Thymus (tissue), 14 donors: ENCODE measurements at places on chromosomes 11 and 22.
A peak's percentile ranks its signal among the peaks of the same experiment; 100 is the strongest.

GRCh38 chr22:23536821-23537345, 43.2 kb downstream of the IGLL1 start:
- H3K4me3 ChIP-seq = no peak overlapping the region
- no peak for DNase-seq
- peaks cover 74% of the 10 kb centered on the region for H3K4me1 ChIP-seq
- peak overlapping the region; percentile 72 for H3K27ac ChIP-seq

- H3K27ac ChIP-seq = peak overlapping the region; percentile 99
- DNase-seq = peak; percentile 51
- H3K36me3 ChIP-seq = no peaks in the 10 kb centered on the region
- peak overlapping the region; percentile 90 for H3K4me3 ChIP-seq
Measured at GRCh38 chr11:20388096-20389055, 860 bp downstream of the PRMT3 start.

- H3K4me1 ChIP-seq = no peaks in the 10 kb centered on the region
- H3K27ac ChIP-seq = no peak overlapping the region
- peaks cover 22% of the 10 kb centered on the region for H3K36me3 ChIP-seq
- no peak overlapping the region for H3K4me3 ChIP-seq
Measured at GRCh38 chr11:71991494-71991893, 7.2 kb upstream of the IL18BP start.

- H3K36me3 ChIP-seq = no peaks in the 10 kb centered on the region
- no peak overlapping the region for H3K27ac ChIP-seq
- no peaks in the 10 kb centered on the region for H3K4me1 ChIP-seq
Measured at GRCh38 chr11:12494699-12495098, 117.3 kb downstream of the PARVA start.

DNA sequence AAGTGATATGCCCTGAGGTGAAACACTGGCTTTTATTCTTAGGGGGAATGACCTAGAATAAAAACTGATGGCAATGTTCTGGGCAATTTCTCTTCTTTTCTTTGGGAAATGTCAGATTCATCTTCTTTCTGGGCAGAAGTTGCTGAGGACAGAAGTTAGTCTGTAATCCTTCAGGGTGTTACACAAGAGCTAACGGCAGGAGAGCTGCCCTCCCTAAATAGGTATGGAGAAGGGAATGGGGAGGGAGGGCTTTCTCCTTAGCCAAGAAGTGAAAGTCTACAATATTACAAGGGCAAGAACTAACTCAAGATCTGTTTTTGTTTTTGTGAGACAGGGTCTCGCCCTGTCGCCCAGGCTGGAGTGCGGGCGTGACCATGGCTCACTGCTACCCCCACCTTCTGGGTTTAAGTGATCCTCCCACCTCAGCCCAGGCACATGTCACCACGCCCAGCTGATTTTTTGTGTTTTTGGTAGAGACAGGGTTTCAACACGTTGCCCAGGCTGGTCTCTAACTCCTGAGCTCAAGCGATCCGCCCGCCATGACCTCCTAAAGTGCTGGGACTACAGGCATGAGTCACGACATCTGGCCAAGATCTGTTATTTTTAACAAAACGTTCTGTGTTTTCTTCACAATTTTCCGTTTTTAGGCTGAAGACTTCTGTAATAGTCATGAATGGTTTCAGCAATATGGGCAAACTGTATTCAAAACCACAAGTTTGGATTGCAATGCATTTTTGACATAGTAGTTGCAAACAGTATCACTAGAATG, 7.2 kb downstream of the PIWIL4 start:
- no peak overlapping the region for H3K27ac ChIP-seq
- no peak overlapping the region for H3K4me3 ChIP-seq
- H3K36me3 ChIP-seq = no peaks in the 10 kb centered on the region
- H3K4me1 ChIP-seq = no peaks in the 10 kb centered on the region
- no peaks in the 10 kb centered on the region for H3K27me3 ChIP-seq

DNA sequence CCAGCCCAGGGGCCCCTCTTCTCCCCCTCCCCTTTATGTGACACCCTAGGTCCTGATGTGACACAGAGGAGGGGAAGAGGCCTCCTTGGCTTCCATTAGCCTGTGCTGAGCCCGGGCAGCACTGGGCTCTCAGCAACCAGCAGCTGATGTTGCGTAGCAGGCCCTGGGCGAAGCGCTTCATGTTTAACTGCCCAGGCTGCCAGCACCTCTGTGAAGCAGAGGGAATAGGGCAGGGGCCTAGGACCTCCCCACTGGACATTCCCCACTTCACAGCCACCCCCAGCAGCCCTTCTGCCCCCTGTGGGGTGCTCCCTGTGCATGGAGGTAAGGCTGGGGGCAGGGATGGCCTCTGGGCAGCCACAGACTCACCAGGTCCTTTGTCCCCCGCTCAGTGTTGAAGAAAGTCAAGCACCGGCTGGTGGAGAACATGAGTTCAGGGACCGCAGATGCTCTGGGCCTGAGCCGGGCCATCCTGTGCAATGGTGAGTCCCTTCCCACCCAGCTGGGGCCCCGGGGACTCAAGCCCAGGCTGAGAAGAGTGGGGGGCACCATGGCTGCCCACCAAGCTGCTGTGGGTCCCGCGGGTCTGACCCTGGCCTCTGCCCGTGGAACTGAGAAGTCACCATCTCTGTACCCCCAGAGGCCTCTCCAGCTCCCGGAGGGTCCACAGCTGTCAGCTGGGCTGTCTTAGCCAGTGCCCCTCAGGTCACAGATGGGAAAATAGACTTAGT, 11.6 kb downstream of the PICK1 start:
- no peaks in the 10 kb centered on the region for H3K27me3 ChIP-seq
- DNase-seq = no peak
- H3K4me1 ChIP-seq = no peaks in the 10 kb centered on the region

- no peaks in the 10 kb centered on the region for H3K36me3 ChIP-seq
- H3K27me3 ChIP-seq = no peaks in the 10 kb centered on the region
- H3K4me1 ChIP-seq = peaks cover 7% of the 10 kb centered on the region
- no peak overlapping the region for H3K27ac ChIP-seq
- DNase-seq = no peak
Measured at GRCh38 chr22:18121954-18122554, 11.4 kb downstream of the TUBA8 start.

GRCh38 chr22:26586556-26587325, 3.2 kb downstream of the TPST2 start:
- peaks cover 3% of the 10 kb centered on the region for H3K36me3 ChIP-seq
- H3K27ac ChIP-seq = peak overlapping the region; percentile 53
- peak; percentile 61 for DNase-seq
- peaks cover 2% of the 10 kb centered on the region for H3K4me1 ChIP-seq
- no peak overlapping the region for H3K4me3 ChIP-seq
- no peaks in the 10 kb centered on the region for H3K27me3 ChIP-seq

DNA sequence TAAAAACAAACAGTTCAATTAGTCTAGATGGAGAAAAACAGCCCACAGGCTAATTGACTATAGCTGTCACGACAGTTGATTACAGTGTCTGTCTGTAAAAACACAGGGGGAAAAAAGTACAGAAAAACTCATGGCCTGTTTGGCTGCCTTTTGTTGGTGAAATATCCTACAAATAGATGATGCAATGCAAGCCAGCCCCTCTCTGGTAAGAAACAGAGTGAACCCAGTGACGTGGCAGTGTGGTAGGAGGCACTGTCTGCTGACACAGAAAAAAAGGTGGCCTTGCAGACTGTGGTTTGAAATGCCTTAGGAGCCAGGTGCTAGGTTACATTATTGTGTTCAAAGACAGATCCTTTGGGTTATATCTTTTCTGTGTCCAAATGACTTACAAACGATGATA, 431.4 kb upstream of the CCDC90B start:
- H3K27me3 ChIP-seq = no peaks in the 10 kb centered on the region
- H3K27ac ChIP-seq = no peak overlapping the region
- no peak overlapping the region for H3K4me3 ChIP-seq
- H3K4me1 ChIP-seq = no peaks in the 10 kb centered on the region
- no peaks in the 10 kb centered on the region for H3K36me3 ChIP-seq

DNA sequence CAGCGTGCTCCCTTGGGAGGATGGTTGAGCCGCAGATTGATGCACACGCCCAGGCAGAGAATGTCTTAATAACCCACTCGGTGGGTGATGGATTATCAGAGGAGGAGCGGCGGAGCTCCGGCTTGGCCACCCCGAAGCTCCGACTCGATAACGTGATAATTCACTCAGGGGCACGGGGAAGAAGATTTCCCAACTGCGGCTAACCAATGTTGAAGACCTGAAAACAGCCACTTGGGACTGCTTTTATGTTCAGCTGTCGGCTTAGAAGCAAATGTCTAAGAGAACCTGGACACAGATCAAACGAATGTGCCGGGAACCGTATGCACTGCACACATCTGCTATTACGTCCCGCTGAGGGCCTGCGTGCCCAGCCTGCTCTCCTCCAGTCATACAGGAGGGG, 206.8 kb upstream of the CADM1 start:
- DNase-seq = no peak
- H3K27ac ChIP-seq = no peak overlapping the region
- no peaks in the 10 kb centered on the region for H3K27me3 ChIP-seq
- H3K4me1 ChIP-seq = peaks cover under 1% of the 10 kb centered on the region

GRCh38 chr11:12185914-12186313, 75.5 kb downstream of the MICAL2 start:
- no peaks in the 10 kb centered on the region for H3K27me3 ChIP-seq
- DNase-seq = peak; percentile 32
- no peak overlapping the region for H3K4me3 ChIP-seq
- H3K27ac ChIP-seq = no peak overlapping the region

DNA sequence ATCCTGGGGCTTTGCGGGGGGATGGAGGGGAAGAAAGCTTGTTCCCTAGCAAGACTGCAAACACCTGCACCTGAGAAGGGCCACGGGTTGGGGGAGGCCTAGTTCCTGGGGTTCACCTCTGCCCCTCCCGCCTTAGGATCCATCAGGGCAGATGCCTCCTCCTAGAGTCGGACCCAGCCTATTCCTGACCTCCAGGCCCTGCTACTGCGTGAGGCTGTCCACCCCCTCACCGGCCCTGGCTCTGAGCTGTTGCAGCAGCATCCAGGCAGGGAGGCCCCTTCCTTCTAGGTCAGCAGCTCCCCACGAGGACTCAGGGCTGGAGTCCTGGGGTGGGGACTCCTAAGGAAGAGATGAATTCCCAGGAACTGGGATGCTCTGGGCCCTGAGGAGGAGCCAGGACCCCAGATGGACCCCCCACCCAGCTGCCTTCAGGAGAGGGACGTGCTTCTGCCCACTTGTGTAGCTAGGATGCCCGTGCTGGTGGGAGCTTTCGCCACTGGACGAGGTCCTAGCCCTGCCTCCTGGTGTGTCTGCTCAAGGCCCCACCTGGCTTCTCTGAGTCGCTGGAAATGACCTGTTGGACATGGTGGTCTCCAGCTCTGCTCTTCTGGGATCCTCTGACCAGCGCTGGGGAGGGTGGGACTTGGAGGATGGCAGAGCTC, 10.3 kb downstream of the MRGPRF start:
- H3K4me1 ChIP-seq = no peaks in the 10 kb centered on the region
- H3K27ac ChIP-seq = no peak overlapping the region
- H3K4me3 ChIP-seq = no peak overlapping the region
- H3K27me3 ChIP-seq = peaks cover 24% of the 10 kb centered on the region
- H3K36me3 ChIP-seq = no peaks in the 10 kb centered on the region

DNA sequence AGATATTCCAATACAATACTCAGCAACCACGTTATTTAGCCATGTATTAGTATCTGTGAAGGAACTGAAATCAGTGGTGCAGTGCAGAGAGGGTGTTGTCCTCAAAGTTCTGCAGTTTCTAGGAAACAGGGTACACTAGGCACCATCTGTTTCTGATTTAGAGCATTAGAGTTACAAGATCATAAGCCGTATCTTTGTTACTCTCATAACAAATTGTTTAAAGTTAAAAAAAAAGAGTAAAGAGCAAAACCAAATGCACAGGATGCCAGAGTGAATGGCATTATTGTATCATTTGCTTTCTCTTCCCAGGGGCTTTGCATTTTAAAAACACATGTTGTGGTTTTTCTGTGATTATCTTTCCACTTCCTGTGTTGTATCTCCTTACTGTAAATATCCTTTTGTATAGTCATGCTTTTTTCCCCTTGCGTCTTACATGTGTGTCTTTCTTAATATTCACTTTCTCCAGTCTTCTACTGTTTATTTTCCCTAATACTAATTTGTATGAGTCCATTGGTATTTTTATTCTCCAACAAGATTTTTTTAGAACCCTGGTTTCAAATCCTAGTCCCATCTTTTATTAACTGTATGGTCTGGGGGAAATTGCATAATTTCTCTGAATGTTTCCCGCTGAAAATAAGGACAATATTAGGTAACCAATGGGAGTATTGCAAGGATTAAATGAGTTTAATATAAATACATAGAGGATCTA, 15.2 kb upstream of the NUP160 start:
- H3K27me3 ChIP-seq = no peaks in the 10 kb centered on the region
- H3K36me3 ChIP-seq = no peaks in the 10 kb centered on the region
- peak overlapping the region; percentile 61 for H3K27ac ChIP-seq
- H3K4me1 ChIP-seq = peaks cover 6% of the 10 kb centered on the region

- H3K27ac ChIP-seq = no peak overlapping the region
- no peaks in the 10 kb centered on the region for H3K4me1 ChIP-seq
- H3K36me3 ChIP-seq = no peaks in the 10 kb centered on the region
- DNase-seq = no peak
- H3K27me3 ChIP-seq = no peaks in the 10 kb centered on the region
Measured at GRCh38 chr11:32487270-32487669, 51.9 kb upstream of the WT1 start.

DNA sequence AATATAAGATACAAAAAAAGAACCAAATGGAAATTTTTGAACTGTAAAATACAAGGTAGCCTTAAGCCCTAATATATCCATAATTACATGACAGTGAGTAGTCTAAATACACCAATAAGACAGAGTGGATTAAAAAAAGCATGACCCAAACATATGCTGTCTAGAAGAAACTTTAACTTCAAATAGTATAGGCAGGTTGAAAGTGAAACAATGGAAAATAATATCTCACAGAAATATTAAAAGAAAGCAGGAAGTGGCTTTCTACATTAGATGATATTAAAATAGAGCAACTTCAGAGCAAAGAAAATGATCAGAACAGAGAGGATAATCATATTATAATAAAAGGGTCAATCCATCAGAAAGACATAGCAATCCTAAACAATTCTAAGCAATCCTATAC, 21.8 kb downstream of the DCUN1D5 start:
- H3K4me1 ChIP-seq = no peaks in the 10 kb centered on the region
- no peak for DNase-seq
- H3K36me3 ChIP-seq = peaks cover 22% of the 10 kb centered on the region
- no peaks in the 10 kb centered on the region for H3K27me3 ChIP-seq
- no peak overlapping the region for H3K27ac ChIP-seq

GRCh38 chr11:16981651-16982194, 32.5 kb downstream of the PLEKHA7 start:
- no peaks in the 10 kb centered on the region for H3K27me3 ChIP-seq
- no peak for DNase-seq
- H3K27ac ChIP-seq = no peak overlapping the region
- peaks cover 3% of the 10 kb centered on the region for H3K4me1 ChIP-seq

- DNase-seq = no peak
- H3K27ac ChIP-seq = no peak overlapping the region
- H3K36me3 ChIP-seq = peaks cover 39% of the 10 kb centered on the region
- H3K27me3 ChIP-seq = no peaks in the 10 kb centered on the region
- peaks cover 10% of the 10 kb centered on the region for H3K4me1 ChIP-seq
Measured at GRCh38 chr22:35435201-35435740, 35.3 kb downstream of the MCM5 start.

- DNase-seq = no peak
- H3K36me3 ChIP-seq = no peaks in the 10 kb centered on the region
Measured at GRCh38 chr11:69367211-69367964, 73.4 kb downstream of the MYEOV start.
